NCI-H1930 (cell line): ENCODE measurements at places on chromosomes 12 and 14.

GRCh38 chr12:131101703-131102492, 148.2 kb downstream of the ADGRD1 start:
- DNase-seq: no peak

GRCh38 chr12:119308708-119309456, 25.6 kb upstream of the CCDC60 start:
- no peak for DNase-seq

DNA sequence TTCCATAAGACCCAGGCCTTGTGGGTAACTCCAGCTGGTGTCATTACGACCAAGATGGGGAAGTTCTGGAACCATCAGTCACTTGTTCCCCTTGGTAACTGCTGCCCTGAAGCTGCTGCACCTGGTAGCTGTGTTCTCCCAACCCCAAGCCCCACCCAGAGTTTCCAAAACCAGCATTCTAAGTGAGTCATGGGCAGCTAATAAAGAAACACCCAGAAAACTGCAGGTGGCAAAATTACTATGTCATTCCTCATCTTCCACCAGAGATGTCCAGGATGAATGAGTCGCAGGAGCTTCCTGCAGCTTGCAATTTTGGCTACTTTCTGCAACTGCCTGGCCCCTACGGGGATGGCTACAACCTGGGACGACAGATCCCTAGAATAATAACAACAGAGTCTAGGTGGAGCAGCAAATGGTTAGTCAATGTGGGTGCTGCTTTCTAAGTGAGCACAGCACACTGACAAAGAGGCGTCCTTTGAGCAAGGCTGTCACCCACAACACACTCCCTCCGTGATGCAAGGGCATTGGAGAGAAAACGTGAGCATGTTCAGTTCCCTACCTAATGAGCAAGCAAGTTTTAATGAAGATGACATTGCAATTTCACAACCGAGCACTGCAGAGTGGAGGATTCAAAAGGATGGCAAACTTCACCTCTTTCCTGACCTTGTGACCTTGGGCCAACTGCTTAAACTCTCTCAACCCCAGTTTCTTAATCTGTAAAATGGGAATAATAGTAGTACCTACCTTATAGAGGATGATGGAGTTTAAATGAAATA, 301.4 kb upstream of the NOS1 start:
- DNase-seq: no peak

- no peak for DNase-seq
Observed at GRCh38 chr12:116765271-116765670, 27.2 kb downstream of the RNFT2 start.

DNA sequence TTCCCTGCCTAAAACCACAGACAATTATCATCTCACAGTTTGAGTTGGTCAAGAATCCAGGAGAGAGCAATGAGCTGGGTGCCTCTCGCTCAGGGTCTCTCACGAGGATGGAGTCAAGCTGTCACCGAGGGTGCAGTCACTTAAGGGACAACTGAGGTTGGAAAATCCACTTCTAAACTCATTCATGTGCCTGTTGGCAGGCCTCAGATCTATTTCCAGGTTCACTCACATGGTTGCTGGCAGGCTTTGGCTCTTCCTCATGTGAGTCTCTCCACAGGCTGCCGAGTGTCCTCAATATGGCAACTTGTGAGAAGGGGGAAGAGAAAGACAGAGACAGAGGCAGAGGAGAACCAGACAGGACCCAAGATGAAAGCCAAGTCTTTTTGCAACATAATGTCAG, 10.5 kb upstream of the OR10P1 start:
- no peak for DNase-seq

DNA sequence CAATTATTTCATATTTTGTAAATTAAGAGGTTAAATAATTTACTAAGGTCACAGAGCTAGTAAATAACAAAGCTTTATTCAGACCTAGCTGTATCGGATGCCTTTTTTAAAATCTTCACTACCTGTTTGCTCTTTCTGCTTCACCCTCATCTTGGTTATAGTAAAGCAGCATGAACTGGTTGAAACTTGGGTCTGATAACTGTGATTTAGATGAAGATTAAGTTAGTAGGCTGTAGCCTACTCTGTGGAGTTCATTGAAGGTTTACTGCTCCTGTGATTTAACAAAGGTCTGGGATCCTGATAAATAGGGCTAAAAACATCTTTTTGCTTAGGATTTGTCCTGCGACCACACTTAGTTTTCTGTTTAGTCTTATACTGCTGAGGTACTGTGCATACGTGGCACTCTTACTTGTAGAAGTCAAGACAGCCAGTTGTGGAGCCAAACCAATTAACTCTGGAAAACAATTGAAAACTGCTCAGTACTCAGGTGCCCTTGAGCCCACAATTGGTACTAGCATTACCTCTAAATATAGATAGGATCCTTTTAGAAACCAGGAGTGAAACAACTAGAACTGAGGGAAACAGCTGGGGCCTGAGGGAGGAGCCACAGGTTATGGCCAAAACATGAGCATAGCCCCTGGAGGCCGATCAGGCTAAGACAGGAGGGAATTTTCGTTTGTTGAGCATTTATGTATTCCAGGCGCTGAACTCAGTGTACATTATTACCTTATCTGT, 2.3 kb downstream of the SPATS2 start:
- DNase-seq: no peak
